Breast epithelium (tissue), 4 donors: ENCODE measurements at places on chromosomes 2 and 18.

DNA sequence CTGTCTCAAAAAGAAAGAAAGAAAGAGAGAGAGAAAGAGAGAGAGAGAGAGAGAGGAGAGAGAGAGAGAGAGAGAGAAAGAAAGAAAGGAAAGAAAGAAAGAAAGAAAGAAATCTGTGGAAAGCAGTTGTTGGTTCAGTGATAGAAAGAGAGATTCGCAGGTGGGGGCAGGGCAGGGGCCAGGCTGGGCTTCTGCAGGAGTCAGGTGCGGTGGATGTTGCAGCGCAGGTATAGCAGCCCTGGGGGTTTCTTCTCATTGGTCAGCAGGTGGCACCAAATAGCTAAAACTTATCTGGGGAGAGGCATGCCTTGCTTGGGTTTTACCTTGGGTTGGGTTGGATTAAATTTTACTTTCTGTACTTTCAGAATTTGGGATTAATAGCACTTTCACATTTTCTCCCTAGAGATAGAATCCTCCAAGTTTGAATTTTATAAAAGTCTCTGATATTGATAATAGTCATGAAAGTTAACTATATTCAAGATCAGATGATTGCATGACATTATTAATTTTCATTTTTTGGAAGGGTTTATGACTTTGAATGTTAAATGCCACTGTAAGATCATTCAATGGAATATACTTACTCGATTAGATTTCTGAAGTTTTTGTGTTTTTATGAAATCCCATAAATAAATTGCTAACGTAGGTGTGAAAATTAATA lies 66.6 kb downstream of the SPTBN1 start:
- H3K4me3 ChIP-seq, result no peak overlapping the region
- no peaks in the 10 kb centered on the region for H3K36me3 ChIP-seq
- no peak overlapping the region for H3K27ac ChIP-seq
- DNase-seq, result peak; percentile 59
- H3K4me1 ChIP-seq, result no peaks in the 10 kb centered on the region

- DNase-seq, result no peak
- no peak overlapping the region for H3K27ac ChIP-seq
- no peaks in the 10 kb centered on the region for H3K36me3 ChIP-seq
- H3K27me3 ChIP-seq, result no peaks in the 10 kb centered on the region
Measured at GRCh38 chr2:212520340-212520739, 18.3 kb downstream of the ERBB4 start.

GRCh38 chr18:64332835-64333234 lies 183.9 kb upstream of the LINC00305 start:
- H3K4me1 ChIP-seq, result no peaks in the 10 kb centered on the region
- peak overlapping the region; percentile 12 for H3K27ac ChIP-seq
- DNase-seq, result no peak

GRCh38 chr2:158142568-158143332 lies 41.1 kb downstream of the UPP2 start:
- no peak overlapping the region for H3K4me3 ChIP-seq
- no peak for DNase-seq
- H3K36me3 ChIP-seq, result no peaks in the 10 kb centered on the region
- H3K4me1 ChIP-seq, result no peaks in the 10 kb centered on the region

- peak overlapping the region; percentile 54 for H3K27ac ChIP-seq
- no peak overlapping the region for H3K4me3 ChIP-seq
- no peaks in the 10 kb centered on the region for H3K36me3 ChIP-seq
- H3K27me3 ChIP-seq, result no peaks in the 10 kb centered on the region
Measured at GRCh38 chr2:223050188-223050587, 1.8 kb upstream of the KCNE4 start.

- H3K4me1 ChIP-seq, result no peaks in the 10 kb centered on the region
- H3K36me3 ChIP-seq, result peaks cover 4% of the 10 kb centered on the region
- H3K4me3 ChIP-seq, result no peak overlapping the region
- DNase-seq, result no peak
- H3K27me3 ChIP-seq, result no peaks in the 10 kb centered on the region
Measured at GRCh38 chr2:44324971-44325426, 36.3 kb downstream of the PREPL start.

GRCh38 chr2:121897335-121897970 lies 142.0 kb downstream of the TSN start:
- H3K27ac ChIP-seq, result no peak overlapping the region
- H3K27me3 ChIP-seq, result peaks cover 3% of the 10 kb centered on the region
- no peak overlapping the region for H3K4me3 ChIP-seq
- DNase-seq, result no peak

- no peaks in the 10 kb centered on the region for H3K27me3 ChIP-seq
- H3K27ac ChIP-seq, result no peak overlapping the region
- H3K4me3 ChIP-seq, result no peak overlapping the region
- no peaks in the 10 kb centered on the region for H3K4me1 ChIP-seq
- no peaks in the 10 kb centered on the region for H3K36me3 ChIP-seq
Measured at GRCh38 chr2:135246711-135247270, 194.7 kb downstream of the RAB3GAP1 start.

DNA sequence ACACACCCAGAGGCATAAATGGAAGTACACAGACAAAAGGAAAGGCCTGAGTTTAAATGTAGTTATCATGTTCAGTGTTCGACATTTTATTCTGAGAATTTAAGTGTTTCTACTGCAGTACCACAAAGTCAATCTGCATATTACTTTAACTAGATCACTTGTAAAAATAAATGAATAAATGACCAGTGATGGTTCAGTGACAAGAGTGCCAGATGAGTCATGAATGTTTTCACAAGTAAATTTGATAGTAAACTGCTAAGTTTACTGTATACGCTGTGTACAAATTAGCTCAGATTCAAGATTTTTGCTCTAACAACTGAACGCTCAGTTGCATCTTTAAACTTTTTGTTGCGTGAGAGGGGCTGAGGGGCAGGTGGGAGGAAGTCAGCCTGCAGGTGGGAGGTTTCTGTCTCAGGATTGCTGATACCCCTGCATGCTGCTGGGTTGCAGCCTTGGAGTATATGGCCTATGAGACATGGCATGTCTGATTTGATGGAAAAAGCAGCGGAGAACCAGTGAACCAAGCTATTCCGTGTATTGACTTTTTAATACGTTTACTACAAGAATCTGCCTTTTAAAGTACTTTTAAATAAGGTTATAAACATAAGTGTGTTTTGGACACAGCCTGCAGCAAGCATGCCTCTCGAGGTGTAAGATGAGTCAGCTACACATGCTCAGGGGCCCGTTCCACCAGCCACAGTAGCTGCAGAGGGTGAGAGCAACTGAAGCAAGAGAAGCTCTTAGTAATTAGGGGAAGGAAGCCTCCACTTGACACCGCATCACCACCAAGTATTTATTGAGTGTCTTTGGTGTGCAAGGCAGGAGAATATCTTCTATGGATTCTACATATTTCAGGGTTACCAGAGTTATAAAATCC lies 245.1 kb downstream of the NEDD4L start:
- no peaks in the 10 kb centered on the region for H3K36me3 ChIP-seq
- no peaks in the 10 kb centered on the region for H3K4me1 ChIP-seq
- no peak overlapping the region for H3K4me3 ChIP-seq
- H3K27me3 ChIP-seq, result no peaks in the 10 kb centered on the region

GRCh38 chr18:46053368-46054095 lies 18.5 kb downstream of the PSTPIP2 start:
- no peak overlapping the region for H3K4me3 ChIP-seq
- H3K27me3 ChIP-seq, result no peaks in the 10 kb centered on the region
- no peak for DNase-seq
- H3K4me1 ChIP-seq, result no peaks in the 10 kb centered on the region
- H3K36me3 ChIP-seq, result no peaks in the 10 kb centered on the region

DNA sequence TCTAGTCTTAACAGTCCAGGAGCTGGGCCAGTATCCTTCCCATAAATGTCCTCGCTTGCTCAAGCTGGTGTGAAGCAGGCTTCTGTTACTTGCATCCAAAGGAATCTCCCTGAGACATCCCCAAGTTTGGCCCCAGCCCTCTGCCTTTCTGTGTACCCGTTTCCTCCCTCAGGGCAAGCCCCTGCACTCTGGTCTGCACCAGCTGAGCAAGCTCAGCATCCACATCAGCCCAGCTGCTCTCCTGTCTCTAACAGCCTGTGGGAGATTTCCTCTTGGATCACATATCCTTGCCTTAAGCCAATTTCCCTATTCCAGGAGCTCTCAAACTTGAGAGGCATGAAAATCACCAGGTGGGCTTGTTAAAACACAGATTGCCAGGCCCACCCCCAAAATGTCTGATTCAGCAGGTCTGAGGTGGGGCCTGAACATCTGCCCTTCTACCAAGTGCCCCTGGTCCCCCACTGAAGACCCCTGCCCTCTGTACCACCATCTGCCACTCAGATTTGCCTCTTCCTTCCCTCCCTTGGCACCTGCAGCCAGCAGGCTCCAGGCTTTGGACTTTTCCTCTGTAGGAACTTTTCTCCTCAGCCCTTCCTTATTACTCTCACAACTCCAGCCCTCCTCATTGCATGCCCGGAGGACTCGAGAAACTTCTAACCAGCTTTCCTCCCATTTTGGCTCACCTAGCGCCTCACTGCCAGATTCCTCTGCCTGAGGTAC lies 32.1 kb downstream of the REEP1 start:
- H3K27me3 ChIP-seq, result no peaks in the 10 kb centered on the region
- no peak overlapping the region for H3K27ac ChIP-seq
- H3K4me3 ChIP-seq, result no peak overlapping the region
- no peak for DNase-seq
- no peaks in the 10 kb centered on the region for H3K4me1 ChIP-seq

- no peak overlapping the region for H3K4me3 ChIP-seq
- no peaks in the 10 kb centered on the region for H3K4me1 ChIP-seq
- no peaks in the 10 kb centered on the region for H3K27me3 ChIP-seq
- H3K36me3 ChIP-seq, result no peaks in the 10 kb centered on the region
Measured at GRCh38 chr2:126370201-126370600, 285.8 kb upstream of the GYPC start.

DNA sequence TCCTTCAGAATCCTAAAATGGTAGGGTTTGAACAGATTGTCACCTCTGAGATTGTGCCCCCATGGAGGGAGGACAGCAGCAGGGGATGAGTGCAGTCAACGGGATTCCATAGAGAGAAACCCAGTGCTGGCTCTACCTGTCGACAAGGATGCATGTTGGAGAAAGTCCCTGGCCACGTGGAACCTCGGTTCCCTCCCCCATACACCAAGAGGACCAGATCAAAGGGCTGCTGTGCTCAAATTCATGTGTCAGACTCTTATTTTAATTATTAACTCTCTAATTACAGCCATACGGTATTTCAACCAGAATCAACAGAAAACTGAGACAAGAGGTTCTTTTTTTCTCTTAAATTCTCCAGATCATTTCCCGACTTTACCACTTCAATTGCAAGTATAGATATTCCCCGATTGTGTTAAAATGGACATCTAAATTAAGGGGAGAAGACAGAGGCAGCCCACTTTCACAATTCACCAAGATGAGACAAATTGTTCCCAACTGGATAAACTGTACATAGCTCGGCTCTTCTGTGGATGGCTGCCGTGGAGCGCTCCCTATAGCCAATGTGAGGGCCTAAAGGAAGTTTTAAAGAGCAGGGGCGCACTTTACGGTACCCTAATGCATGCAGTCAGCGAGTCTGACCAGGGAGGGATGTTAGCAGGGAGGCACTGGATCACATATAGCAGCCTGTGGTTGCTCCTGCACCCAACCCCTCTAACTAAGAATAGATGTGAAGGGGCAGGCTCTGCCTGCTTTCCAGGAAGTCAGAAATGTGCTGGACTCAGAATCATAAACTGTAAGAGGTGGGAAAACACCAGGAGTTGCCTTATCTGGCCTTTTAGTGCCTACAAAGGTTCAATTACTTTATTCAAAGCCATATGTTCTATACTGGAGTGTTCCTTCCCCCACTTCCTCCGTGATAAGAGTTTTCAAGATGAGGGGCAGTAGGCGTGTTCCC lies 123.1 kb downstream of the CACNB4 start:
- no peak overlapping the region for H3K4me3 ChIP-seq
- no peak for DNase-seq
- H3K27me3 ChIP-seq, result no peaks in the 10 kb centered on the region
- H3K36me3 ChIP-seq, result no peaks in the 10 kb centered on the region
- peaks cover 3% of the 10 kb centered on the region for H3K4me1 ChIP-seq

- H3K27me3 ChIP-seq, result no peaks in the 10 kb centered on the region
- H3K27ac ChIP-seq, result no peak overlapping the region
- no peaks in the 10 kb centered on the region for H3K36me3 ChIP-seq
- no peaks in the 10 kb centered on the region for H3K4me1 ChIP-seq
- DNase-seq, result no peak
Measured at GRCh38 chr2:226362980-226363379, 436.6 kb downstream of the IRS1 start.

GRCh38 chr2:108263401-108263800 lies 23.6 kb downstream of the SULT1C3 start:
- H3K36me3 ChIP-seq, result no peaks in the 10 kb centered on the region
- H3K4me1 ChIP-seq, result no peaks in the 10 kb centered on the region
- no peak for DNase-seq
- H3K27ac ChIP-seq, result no peak overlapping the region

- no peak overlapping the region for H3K27ac ChIP-seq
- no peak overlapping the region for H3K4me3 ChIP-seq
- no peaks in the 10 kb centered on the region for H3K4me1 ChIP-seq
- H3K27me3 ChIP-seq, result no peaks in the 10 kb centered on the region
Measured at GRCh38 chr2:174903264-174903556, 102.0 kb downstream of the CHN1 start.

- peak overlapping the region; percentile 55 for H3K4me3 ChIP-seq
- H3K36me3 ChIP-seq, result no peaks in the 10 kb centered on the region
- H3K27me3 ChIP-seq, result no peaks in the 10 kb centered on the region
- peak overlapping the region; percentile 99 for H3K27ac ChIP-seq
- H3K4me1 ChIP-seq, result peaks cover 29% of the 10 kb centered on the region
- DNase-seq, result no peak
Measured at GRCh38 chr2:238284802-238285515, 3.5 kb downstream of the PER2 start.

DNA sequence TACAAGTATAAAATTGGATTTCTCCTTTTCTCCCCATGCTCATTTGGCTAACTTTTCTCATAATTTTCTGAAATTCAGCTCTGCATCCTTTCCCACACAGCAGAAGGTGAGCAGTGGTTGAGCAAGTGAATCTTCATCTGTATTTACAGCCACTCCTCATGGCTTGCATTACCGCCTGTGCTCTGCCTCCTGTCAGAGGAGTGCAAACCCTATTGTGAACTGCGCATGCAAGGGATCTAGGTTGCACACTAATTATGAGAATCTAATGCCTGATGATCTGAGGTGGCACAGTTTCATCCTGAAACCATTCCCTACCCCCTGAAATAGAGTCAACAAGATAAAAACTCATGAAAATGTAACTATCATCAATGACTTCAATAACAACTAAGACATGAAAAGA lies 20.0 kb downstream of the ME2 start:
- H3K4me3 ChIP-seq, result no peak overlapping the region
- no peaks in the 10 kb centered on the region for H3K27me3 ChIP-seq
- H3K36me3 ChIP-seq, result peaks cover 6% of the 10 kb centered on the region
- no peak for DNase-seq
- no peak overlapping the region for H3K27ac ChIP-seq
- H3K4me1 ChIP-seq, result no peaks in the 10 kb centered on the region

DNA sequence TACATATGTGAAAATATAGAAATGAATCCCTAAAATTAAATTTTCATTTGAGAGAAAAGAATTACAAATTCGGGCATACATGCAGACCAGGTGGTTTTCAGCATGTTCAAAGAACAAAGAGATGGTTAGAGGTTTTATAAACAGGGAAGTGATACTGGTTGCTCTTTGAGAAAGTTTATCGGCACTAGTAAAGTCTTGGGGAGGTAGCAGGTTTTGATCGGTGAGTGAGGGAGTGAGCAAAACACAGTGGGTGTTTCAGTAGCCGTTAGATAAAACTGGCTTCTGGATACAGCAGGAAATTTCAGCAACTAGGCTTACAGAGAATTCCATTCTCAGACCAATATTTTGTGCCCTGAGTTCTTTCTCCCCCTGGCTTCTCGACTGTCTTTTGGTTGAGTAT lies 51.1 kb downstream of the DSC3 start:
- no peak overlapping the region for H3K4me3 ChIP-seq
- H3K27ac ChIP-seq, result no peak overlapping the region
- H3K27me3 ChIP-seq, result no peaks in the 10 kb centered on the region
- DNase-seq, result no peak
- no peaks in the 10 kb centered on the region for H3K4me1 ChIP-seq
